SJCRH30 (cell line): ENCODE measurements at places on chromosomes 11 and 22.

DNA sequence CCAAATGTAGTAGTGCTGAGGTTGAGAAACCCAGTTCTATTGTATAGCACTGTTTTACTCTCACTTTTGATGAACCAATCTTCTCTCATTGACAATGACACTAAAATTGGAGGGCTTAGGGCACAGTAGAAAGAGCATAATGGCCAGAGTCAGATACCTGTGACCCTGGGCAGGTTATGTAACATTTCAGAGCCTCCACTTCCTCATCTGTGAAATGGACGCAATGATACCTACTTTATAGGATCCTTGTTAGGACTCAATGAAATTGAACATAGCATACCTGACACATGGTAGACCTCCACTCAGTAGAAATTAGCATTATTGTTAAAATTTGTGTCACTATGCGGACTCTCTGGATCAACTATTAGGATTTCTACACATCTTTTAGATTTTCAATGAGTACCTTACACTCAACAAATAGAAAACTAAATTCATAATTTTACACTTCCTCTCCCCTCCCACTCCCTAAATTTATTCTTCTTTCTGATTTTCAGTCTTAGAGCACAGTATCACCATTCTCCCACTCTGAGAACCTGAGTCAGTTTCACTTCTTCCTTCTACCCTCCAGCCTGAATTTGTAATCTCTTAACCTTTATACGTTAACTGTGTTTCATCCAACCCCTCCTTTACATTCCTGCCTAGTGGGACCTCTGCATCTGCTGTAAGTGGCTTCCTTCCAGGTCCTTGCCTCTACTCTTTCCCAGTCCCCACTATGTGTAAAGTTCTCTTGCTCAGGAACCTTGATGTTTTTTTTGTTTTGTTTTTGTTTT lies 78.3 kb downstream of the MICAL2 start:
- no peak for DNase-seq

DNA sequence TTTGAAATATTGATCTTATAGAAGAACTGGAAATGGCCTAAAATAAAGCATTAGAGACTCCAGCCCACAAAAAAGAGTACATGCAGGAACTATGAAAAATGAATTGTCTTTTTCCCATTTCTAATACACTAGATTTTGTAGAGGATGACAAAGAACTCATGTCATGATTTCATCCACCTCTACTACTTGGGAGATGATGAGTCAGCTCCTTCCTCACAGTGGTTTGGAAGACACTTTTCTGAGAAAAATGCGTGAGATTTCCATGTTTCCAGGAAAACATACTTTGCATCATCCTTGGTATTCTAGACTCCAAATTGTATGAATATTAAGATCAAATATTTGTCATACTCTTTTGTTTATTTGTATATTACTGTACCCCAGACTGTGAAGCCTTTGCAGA lies 500.5 kb downstream of the FAM181B start:
- no peak for DNase-seq

DNA sequence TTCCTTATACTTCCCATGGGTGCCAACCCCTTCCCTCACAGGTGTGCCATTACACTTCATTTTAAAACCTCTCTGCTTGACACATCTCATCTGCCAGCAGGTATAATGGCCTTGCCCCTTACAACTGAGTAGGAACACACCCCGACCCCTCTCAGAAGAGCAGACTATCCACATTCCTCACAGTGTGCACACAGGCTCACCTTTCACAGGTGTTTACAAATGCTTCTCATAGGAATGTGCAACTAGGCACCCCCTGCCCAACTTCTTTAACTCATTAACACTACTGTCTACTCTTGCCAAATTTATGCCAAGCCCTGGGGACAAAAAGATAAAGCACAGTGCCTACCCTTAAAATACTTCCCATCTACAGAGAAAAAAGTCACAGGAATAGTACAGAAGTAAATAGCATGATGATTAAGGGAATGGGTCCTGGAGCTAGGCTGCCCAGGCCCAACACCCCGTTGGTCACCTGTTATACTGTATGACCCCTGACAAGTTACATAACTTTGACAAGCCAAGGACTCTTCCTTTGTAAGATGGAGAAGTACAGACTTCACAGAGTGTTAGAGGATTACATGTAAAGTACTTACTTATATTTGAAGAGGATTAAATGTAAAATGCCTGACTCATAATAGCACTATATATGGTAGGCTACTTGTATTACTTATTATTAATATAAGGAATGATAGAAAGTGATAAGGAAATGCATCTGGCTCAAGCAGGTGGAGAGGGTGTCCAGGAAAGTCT lies 15.2 kb downstream of the TRIM3 start:
- no peak for DNase-seq

- DNase-seq, result no peak
Measured at GRCh38 chr22:34841911-34842310, 224.0 kb upstream of the ISX start.

GRCh38 chr11:48125866-48126265 lies 90.7 kb upstream of the OR4B1 start:
- DNase-seq, result no peak

DNA sequence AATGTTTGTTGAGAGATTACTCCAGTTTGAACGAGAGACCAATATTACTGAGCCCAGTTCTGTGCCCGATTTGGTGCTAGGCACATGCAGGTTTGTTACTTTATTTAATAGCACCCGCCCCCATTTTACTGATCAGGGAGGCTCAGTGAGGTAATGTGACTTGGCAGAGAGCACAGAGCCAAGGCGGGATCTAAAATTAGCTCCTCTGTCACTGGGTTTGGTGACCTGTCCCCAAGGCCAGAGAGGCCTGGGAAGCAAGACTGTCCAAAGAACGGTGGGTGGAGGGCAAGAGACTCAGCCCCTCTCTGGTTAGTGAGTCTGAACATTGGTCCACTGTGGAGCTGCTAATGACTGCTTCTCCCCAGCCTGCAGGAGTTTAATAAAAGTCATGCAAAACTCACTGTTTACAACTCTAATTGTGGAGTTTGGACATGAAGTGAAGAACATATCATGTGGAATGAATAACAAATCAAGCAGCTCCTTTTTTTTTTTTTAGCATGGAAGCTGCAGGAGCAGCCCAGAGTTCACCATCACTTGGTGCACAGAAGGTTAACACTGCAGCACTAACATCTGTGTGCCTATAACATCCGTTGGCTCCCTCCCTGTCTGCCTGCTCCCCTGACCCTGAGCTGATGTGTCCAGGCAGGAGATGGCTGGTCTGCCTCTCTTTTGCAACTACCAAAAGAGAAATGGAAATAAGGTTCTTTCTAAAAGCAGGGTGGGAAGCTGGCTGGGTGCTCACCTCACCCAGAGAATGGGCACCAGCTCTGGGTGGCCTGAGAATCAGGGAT lies 39.0 kb downstream of the CSNK2A3 start:
- DNase-seq, result no peak

DNA sequence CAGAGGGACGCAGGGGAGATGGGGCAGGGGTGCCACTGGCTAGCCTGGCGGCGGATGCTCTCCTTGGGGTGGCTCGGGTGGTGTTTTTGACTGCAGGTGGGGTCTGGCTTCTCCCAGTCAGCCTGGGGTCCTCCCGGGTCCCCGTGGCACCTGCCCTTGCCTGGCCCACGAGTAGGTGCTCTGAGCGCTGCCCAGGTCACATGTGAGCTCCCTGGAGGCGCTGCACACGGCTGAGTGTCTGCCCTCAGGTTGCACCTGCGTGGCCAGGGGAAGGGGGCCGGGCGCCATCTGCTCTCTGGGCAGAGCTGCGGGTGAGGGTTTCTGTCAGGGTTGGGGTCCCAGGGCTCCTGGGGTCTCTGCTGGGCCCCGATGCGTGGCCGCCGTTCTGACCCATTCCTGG lies 5.2 kb downstream of the TSPAN4 start:
- DNase-seq, result no peak

GRCh38 chr11:83438438-83438837 lies 152.3 kb upstream of the CCDC90B start:
- no peak for DNase-seq

- no peak for DNase-seq
Measured at GRCh38 chr11:32861850-32862577, 30.6 kb upstream of the QSER1 start.

DNA sequence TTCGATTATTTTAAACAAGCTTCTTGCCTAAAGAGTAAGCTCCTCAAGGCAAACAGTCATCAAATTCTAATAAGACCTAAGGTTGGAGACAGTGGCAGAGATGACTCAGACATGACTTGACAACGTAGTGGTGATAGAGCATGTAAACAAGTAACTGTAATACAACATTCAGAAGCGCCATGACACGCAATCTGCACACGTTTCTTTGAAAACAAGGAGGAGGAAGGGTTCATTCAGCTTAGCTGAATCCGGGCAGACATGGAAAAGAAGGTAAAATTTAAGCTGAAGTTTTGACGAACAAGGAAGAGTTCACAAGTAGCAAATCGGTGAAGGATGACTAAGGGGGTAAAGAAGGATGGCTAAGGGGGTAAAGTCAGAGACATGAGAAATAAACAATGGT lies 152.4 kb upstream of the ZC3H12C start:
- no peak for DNase-seq

GRCh38 chr11:47800759-47801158 lies 33.6 kb upstream of the FNBP4 start:
- DNase-seq, result no peak

- no peak for DNase-seq
Measured at GRCh38 chr11:67301313-67301921, 1.9 kb upstream of the SSH3 start.
